ENCODE measurements at places on chromosomes 3 and 15.

DNA sequence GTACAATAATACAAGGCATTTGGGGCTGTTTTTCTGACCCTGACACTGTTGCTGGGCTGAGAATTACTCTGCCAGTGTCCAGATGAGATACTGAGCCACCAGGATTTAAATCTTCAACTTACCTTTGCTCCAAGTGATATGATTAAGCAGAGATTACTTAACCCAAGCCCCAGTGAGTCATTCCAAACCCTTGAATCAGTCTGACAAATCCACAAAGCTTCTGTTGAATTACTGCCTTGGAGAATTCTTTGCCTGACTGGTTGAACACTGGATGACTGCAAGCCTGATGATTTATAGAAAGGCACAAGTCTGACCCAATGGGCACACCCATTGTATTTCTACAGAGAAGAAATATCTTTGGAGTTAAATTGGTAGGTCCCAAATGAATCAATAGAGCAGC, 88.2 kb upstream of the TSC22D2 start:
- DNase-seq = no peak

DNA sequence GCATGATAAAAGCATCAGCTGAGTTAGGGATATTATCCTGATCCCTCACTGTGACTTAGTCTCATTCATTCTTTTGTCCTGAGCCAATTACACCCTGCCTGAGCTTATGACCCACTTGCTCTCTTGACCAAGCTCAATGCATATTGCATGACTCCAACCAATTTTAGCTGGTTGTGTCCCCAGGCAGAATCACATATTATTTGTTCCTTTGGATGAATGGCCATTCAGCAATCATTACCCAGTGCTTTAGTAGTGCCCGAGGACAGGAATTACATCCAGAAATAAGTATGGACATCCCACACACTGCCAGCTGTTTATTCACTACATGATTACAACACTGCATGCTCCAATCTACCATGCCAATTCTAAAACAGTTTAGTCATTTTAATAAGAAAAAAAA, 322.5 kb downstream of the ZBBX start:
- no peak for DNase-seq

- no peak for DNase-seq
Measured at GRCh38 chr3:100124201-100124761, 10.0 kb upstream of the FILIP1L start.

DNA sequence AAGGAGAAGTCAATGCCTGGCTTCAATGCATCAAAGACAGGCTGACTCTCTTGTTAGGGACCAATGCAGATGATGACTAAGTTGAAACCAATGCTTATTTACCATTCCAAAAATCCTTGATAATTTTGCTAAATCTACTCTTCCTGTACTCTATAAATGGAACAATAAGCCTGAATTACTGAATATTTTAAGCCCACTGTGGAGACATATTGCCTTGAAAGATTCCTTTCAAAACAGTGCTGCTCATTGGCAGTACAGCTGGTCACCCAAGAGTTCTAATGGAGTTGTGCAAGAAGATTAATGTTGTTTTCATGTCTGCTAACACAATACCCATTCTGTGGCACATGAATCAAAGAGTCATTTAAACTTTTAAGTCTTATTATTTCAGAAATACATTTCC, 181.0 kb upstream of the CBLB start:
- no peak for DNase-seq

GRCh38 chr3:62678841-62679240, 196.4 kb downstream of the CADPS start:
- DNase-seq = no peak

DNA sequence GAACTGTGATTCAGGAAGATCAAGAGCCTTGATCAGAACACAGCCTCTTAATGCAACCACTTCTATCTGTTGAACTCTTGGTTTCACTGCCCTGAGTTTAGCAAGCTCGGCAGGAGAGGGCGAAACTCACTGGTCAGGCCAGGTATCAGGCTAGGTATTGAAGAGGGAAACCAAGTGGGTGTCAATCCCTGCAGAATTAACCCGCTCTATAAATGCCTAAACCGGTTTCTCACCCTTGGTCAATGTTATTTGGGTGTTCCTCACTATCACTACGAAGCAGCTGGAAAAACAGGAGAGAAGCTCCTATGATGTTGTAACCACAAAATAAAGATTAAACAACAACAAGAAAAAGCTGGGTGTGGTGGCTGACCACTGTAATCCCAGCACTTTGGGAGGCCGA, 23.9 kb downstream of the LIPH start:
- DNase-seq = no peak

- no peak for DNase-seq
Measured at GRCh38 chr3:16109929-16110328, 64.6 kb upstream of the GALNT15 start.

GRCh38 chr3:169668957-169669741, 5.6 kb upstream of the MECOM start:
- DNase-seq = no peak

- no peak for DNase-seq
Measured at GRCh38 chr3:194133661-194134230, 2.2 kb upstream of the HES1 start.

DNA sequence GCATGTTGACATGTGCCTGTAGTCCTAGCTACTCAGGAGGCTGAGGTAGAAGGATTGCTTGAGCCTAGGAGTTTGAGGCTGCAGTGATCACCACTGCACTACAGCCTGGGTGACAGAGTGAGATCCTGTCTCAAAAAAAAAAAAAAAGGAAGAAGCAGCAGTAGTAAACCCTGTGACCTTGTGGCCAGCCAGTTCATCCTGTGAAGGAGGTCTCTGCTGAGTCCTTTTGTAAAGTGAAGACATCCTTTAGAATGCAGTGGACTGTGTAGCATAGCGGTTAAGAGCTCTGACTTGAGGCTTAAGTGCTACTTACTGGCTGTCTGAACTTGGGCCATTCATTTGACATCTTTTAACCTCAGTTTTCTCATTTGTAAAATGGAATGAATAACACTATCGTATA, 8.3 kb downstream of the EXOSC7 start:
- DNase-seq = no peak

DNA sequence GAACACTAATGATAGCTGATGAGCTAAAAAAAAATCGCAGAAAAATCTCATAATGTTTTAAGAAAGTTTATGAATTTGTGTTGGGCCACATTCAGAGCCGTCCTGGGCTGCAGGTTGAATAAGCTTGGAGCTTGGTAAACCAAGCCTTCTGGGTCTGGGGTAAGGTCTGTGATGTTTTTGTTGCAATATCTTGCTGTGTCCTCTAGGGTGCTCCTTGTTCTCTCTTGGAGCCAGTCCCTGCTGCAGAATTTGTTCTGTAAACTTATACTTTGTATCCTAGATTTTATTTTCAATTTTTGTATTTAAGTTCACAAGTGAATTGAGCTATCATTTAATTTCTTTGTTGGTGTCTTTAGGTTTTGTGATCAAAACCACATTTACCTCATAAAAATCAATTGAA, 143.7 kb downstream of the NR1D2 start:
- no peak for DNase-seq

DNA sequence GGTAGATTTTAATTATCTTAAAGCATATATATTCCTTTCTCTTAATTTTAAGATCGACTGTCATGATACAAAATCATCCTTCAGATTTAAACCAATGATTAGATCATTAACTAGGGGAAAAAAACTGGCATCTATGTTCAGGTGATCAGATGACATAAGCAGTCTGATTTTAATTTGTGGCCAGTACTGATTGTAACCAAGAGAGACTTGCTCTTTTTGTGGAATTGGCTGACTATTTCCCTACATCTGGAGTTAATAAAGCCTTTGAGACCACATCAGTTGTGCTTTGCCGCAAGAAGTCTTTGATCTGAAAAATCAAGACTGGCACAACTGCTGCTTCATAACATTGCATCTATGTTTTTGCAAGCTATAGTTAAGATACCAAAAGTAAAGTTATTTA, 148.4 kb upstream of the CGNL1 start:
- no peak for DNase-seq

GRCh38 chr3:39515681-39516441, 48.4 kb downstream of the MOBP start:
- DNase-seq = no peak

Data from activated T-helper 9 cell treated with anti-CD3 and anti-CD28 coated beads, Interleukin-2, amount 50 U/mL, for 16 hours (primary cell).